ENCODE measurements at places on chromosomes 5 and 9.

- DNase-seq = no peak
- H3K36me3 ChIP-seq = no peaks in the 10 kb centered on the region
- no peak overlapping the region for H3K27ac ChIP-seq
- no peaks in the 10 kb centered on the region for H3K27me3 ChIP-seq
Observed at GRCh38 chr9:118128313-118128712, 424.1 kb downstream of the TLR4 start.

GRCh38 chr5:22577711-22578110, 275.4 kb downstream of the CDH12 start:
- H3K27ac ChIP-seq = no peak overlapping the region
- no peak for DNase-seq
- H3K36me3 ChIP-seq = no peaks in the 10 kb centered on the region

GRCh38 chr5:135383803-135384495, 15.1 kb downstream of the MACROH2A1 start:
- peaks cover 33% of the 10 kb centered on the region for H3K4me1 ChIP-seq
- H3K27ac ChIP-seq = no peak overlapping the region
- peaks cover 2% of the 10 kb centered on the region for H3K36me3 ChIP-seq
- H3K4me3 ChIP-seq = no peak overlapping the region
- DNase-seq = no peak

- peaks cover 70% of the 10 kb centered on the region for H3K27me3 ChIP-seq
- peaks cover 3% of the 10 kb centered on the region for H3K36me3 ChIP-seq
- peak overlapping the region; percentile 71 for H3K4me3 ChIP-seq
- DNase-seq = no peak
- H3K27ac ChIP-seq = no peak overlapping the region
- H3K4me1 ChIP-seq = peaks cover 12% of the 10 kb centered on the region
Observed at GRCh38 chr5:127290946-127291693, 524 bp downstream of the MEGF10 start.

DNA sequence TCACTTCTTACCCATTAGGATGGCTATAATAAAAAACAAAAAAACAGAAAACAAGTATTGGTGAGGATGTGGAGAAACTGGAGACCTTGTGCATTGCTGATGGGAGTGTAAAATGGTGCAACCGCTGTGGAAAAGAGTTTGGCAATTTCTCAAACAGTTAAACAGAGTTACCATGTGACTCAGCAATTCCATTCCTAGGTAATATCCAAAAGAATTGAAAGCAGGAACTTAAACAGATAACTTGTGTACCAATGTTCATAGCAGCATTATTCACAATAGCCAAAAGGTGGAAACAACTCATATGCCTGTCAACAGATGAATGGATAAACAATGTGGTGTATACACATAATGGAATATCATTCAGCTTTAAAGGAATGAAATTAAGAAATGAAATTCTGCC, 28.9 kb downstream of the DCP2 start:
- DNase-seq = no peak
- peaks cover 5% of the 10 kb centered on the region for H3K4me1 ChIP-seq
- peaks cover 27% of the 10 kb centered on the region for H3K36me3 ChIP-seq
- no peaks in the 10 kb centered on the region for H3K27me3 ChIP-seq
- H3K27ac ChIP-seq = no peak overlapping the region
- no peak overlapping the region for H3K4me3 ChIP-seq

DNA sequence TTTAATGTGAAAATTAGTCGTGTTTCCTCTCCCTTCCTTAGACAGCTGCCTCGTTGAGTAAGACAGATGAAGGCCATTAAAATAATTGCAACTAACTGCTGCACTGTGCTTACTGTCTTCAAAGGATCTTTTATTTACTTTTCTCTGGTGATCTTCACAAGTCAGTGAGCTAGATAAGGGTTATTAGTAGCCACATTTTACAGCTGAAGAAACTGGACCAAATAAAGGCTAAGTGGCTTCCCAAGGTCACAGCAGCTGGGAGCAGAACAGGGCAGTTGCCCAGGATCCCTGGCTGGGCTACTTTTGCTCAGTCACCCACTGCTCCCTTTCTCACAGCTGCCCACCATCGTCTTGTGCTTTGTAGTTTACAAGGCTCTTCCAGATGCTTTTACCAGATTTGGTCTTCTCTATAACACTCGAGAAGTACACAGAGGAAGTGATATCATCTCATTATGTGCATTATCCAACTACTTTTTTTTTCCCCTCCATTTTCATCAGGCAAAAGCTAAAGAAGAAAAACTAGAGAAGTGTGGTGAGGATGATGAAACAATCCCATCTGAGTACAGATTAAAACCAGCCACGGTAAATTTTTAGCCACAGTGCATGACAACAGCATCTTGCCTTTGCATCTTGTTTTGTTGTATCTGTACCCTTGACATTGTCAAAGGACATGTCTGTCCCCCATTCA, 61.8 kb downstream of the ERAP1 start:
- no peak for DNase-seq
- peaks cover 28% of the 10 kb centered on the region for H3K36me3 ChIP-seq
- H3K27me3 ChIP-seq = no peaks in the 10 kb centered on the region
- no peak overlapping the region for H3K4me3 ChIP-seq

DNA sequence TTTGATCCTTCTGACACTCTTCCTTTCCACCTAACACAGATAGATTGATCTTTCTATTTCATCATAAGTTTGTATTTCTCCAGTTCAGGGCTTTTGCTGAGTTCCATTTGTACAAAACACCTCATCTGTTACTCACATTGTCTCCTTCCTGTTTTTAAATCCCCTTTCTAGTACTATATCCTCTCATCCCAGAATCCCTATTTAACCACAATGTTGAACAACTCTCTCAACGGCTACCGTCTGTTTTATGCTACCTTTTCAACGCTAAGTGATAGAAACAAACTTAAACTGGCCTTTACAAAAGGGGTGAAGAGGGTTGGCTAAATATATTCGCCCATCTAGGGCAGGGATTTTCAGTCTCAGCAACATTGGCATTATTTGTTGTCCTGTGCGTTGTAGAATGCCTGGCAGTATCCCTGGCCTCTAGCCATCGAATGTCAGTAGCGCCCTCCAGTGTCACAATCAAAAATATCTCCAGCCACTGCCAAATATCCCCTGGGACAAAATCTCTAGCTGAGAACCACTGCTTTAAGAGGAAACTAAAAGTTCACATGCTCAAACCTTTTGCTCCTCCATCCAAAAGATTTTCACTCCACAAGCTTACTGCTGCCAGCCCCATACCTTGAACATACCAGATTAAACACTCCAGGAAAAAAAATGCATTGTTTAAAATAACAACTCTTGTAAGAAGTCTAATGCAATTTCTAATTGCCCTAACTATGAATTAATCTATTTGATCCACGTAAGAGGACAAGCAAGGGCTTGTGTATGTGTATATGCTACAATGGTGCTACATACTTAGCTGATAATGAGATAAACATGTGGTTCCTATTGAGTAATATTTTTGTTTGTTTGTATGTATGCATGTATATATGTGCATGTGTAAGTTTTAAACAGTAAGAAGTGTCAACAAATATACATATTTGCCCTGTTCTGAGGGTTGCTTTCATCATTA, 344.0 kb downstream of the PTPRD start:
- H3K4me3 ChIP-seq = no peak overlapping the region
- H3K27ac ChIP-seq = no peak overlapping the region
- no peaks in the 10 kb centered on the region for H3K36me3 ChIP-seq
- DNase-seq = no peak

GRCh38 chr9:85900504-85901201, 40.3 kb upstream of the NAA35 start:
- peak; percentile 52 for DNase-seq
- H3K4me1 ChIP-seq = no peaks in the 10 kb centered on the region
- H3K27ac ChIP-seq = no peak overlapping the region
- no peak overlapping the region for H3K4me3 ChIP-seq

- H3K36me3 ChIP-seq = no peaks in the 10 kb centered on the region
- peaks cover 5% of the 10 kb centered on the region for H3K27me3 ChIP-seq
- H3K27ac ChIP-seq = no peak overlapping the region
- peaks cover 23% of the 10 kb centered on the region for H3K4me1 ChIP-seq
Observed at GRCh38 chr9:19931098-19931890, 142.5 kb upstream of the SLC24A2 start.

- no peaks in the 10 kb centered on the region for H3K36me3 ChIP-seq
- no peak overlapping the region for H3K4me3 ChIP-seq
- H3K27ac ChIP-seq = no peak overlapping the region
- H3K27me3 ChIP-seq = no peaks in the 10 kb centered on the region
- H3K4me1 ChIP-seq = peaks cover 8% of the 10 kb centered on the region
- DNase-seq = no peak
Observed at GRCh38 chr9:36163049-36163785, 6.0 kb upstream of the CCIN start.

GRCh38 chr9:127680226-127680625, 26.6 kb upstream of the CFAP157 start:
- no peaks in the 10 kb centered on the region for H3K27me3 ChIP-seq
- DNase-seq = no peak
- H3K36me3 ChIP-seq = no peaks in the 10 kb centered on the region
- no peak overlapping the region for H3K27ac ChIP-seq

- H3K4me1 ChIP-seq = peaks cover 44% of the 10 kb centered on the region
- peak within 1 kb of the TSS; percentile 96 for H3K4me3 ChIP-seq
- DNase-seq = peak; percentile 95
Observed at GRCh38 chr5:139293507-139294373, at the start of gene MATR3. TSS of gene MATR3 (plus strand) at chr5:139293740. CDS start at chr5:139307416, 13,676 bp downstream.

GRCh38 chr9:136732444-136733178, 10.1 kb downstream of the LCN10 start:
- peak overlapping the region; percentile 3 for H3K4me3 ChIP-seq
- no peaks in the 10 kb centered on the region for H3K36me3 ChIP-seq
- H3K27me3 ChIP-seq = no peaks in the 10 kb centered on the region
- no peak for DNase-seq

DNA sequence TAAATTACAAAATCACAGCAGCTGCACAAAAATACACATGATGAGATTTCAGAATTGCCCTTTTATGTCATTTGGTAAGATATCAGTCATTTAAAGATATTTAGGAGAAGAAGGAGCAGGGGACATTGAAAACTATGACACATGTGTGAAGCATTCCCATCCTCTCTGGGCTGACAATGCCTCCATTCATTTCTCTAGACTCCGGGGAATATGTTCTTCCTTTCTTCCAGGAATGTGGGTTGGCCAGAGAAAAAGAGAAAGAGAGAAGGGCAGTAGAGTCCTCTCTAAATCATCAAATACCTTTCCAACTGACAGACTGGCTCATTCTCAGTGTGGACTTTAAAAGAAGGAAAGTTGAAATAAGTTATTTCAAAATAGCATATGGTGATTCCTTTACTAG, 205.6 kb upstream of the ADAMTSL1 start:
- DNase-seq = no peak
- peak overlapping the region; percentile 68 for H3K27ac ChIP-seq

DNA sequence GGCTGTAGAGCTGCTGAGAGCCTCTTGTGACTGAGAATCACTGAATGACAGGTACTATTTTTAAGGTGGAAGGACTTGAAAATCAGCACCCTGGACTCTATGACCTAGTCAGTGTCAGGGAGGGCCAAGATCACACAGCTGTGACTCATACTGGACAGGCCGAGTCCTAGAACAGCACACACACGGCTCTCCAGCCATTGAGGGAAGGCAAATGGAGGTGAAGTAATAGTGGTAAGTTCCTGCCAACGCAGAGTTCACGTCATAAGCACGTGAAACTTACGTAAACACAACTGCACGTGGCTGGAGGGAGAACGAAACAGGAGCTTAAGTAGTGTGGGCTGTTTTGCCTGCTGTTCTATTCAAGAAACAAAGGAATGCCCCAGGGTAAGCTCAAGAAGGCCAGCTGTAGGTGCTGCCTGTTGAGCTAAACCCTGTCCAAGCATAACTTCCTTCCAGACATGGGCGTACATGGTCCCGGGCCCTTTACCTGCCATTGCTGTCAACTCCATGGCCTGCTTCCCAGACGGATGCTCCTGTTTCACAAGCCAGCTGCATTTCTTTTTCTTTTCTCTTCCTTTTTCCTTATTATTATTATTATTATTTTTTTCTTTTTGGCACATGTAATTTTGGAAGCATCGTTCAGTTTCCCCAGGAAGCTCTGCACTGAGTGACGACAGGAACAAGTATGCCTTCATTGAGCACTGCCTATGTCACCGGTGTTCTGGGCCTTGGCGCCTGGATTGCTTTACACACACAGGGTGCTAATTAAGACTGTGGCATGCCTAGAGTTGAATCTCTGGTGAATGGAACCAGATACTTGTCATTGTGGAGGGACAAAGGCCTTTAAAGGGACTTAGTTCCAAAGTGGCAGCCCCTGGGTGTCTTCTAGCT, 10.2 kb upstream of the LCP2 start:
- H3K4me3 ChIP-seq = no peak overlapping the region
- no peak for DNase-seq
- H3K27ac ChIP-seq = no peak overlapping the region

DNA sequence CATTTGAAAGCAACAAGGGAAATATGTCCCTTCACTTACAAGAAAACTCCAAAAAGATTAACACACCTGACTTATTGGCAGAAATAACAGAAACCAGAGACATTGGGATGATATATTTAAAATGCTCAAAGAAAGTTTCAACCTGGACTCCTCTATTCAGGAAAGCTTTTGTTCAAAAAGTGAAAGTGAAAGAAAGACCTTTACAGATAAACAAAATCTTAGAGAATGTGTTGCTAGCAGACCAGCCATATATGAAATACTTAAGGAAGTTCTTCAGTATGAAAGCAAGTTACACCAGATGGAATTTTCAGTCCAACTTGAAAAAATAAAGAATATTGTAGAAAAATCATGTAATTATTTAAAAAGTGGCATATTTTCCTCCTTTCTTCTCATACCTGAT, 1075.1 kb downstream of the NR2F1-AS1 start:
- H3K4me3 ChIP-seq = no peak overlapping the region
- DNase-seq = no peak
- no peaks in the 10 kb centered on the region for H3K4me1 ChIP-seq
- H3K27ac ChIP-seq = no peak overlapping the region

- H3K36me3 ChIP-seq = peaks cover 14% of the 10 kb centered on the region
- H3K4me3 ChIP-seq = no peak overlapping the region
- H3K4me1 ChIP-seq = peaks cover 20% of the 10 kb centered on the region
- DNase-seq = no peak
- H3K27me3 ChIP-seq = no peaks in the 10 kb centered on the region
Observed at GRCh38 chr5:154868702-154869101, 10.3 kb downstream of the CNOT8 start.

DNA sequence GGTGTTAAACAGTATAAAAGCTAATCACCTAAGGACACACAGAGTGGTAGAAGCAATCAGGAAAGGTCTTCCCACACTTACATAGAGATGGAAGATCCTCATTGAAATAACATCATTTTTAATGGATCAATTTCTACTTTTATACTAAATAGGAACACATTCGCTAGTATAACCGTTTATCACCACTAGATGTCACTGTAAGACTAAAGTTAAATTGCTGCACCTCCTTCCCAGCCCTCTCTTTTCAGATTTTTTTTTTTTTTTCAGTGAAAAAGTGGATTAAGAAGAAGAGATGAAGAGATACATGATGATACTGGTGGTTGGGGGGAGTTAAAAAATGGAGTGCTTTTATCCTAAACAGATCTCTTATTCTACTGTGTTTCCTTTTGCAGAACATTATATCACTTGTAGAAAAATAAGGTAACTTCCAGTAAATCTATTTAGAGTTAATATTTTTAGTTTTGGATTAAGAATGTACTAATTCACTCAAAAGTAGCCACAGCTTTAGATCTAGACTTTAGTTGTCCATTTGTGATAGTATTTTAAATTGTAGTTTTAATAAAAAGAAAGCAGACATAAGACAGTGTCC, 116.9 kb upstream of the ARRDC3 start:
- no peak overlapping the region for H3K4me3 ChIP-seq
- peaks cover 7% of the 10 kb centered on the region for H3K27me3 ChIP-seq
